ENCODE measurements at places on chromosomes 3 and 15. TPM values are rescaled to one million over a fixed set of nuclear protein-coding genes. Genes with fewer than 3 reads are reported as not detected.

- no peak for DNase-seq
Observed at GRCh38 chr15:94858449-94858848, 627.1 kb downstream of the MCTP2 start.

GRCh38 chr15:50318697-50319096 is 36.3 kb downstream of the GABPB1 start:
- no peak for DNase-seq

IL16 gene
- 69.3 TPM for total RNA-seq

SLC28A2 gene
- total RNA-seq: not detected

ADAMTS7 gene
- total RNA-seq: 19.3 TPM

- peak; percentile 15 for DNase-seq
Observed at GRCh38 chr15:95620934-95621579, 709.4 kb upstream of the NR2F2 start.

GRCh38 chr15:83549623-83550022 is 102.5 kb downstream of the SH3GL3 start:
- no peak for DNase-seq

DNA sequence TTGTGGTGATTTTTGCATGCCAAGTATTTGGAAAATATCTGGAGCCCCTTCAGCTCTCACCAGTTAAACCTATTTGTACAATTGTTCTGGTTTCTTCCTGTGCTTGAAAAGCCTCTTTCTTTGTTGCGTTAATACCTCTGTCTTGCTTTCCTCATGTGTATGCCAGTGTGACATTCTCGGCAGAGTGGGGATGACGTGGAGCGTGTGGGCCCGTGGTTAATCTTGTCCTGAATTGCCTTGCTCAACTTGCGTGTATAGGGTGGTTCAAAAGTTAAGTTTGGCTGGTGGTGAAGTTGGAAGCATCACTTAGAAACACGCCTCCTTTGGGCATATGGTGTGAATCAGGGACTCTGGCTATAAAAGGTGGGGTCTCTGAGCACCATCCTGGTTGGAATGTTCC is 67.1 kb downstream of the IGF1R start:
- DNase-seq: no peak

DNA sequence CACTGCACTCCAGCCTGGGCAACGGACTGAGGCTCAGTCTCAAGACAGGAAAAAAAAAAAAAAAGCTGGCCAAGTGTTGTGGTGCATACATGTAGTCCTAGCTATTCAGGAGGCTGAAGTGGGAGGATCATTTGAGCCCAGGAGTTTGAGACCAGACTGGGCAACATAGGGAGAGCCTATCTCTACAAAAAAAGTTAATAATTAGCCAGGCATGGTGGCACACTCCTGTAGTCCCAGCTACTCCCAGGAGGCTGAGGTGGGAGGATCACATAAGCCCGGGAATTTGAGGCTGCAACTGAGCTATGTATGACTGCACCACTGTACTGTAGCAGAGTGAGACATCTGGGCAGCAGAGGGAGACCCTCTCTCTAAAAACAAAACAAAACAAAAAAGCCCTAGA is 58.9 kb downstream of the RBPMS2 start:
- DNase-seq: no peak

CCR2 gene
- total RNA-seq: 4.8 TPM

GRCh38 chr15:81625896-81626295 is 251.9 kb upstream of the TMC3 start:
- no peak for DNase-seq

FANCD2OS gene
- total RNA-seq: not detected

GRCh38 chr15:33005582-33005981 is 188.9 kb downstream of the FMN1 start:
- no peak for DNase-seq

- DNase-seq: no peak
Observed at GRCh38 chr3:87997966-87998365, 60.8 kb downstream of the CGGBP1 start.

NANOGP8 gene
- total RNA-seq: 2.3 TPM

DNA sequence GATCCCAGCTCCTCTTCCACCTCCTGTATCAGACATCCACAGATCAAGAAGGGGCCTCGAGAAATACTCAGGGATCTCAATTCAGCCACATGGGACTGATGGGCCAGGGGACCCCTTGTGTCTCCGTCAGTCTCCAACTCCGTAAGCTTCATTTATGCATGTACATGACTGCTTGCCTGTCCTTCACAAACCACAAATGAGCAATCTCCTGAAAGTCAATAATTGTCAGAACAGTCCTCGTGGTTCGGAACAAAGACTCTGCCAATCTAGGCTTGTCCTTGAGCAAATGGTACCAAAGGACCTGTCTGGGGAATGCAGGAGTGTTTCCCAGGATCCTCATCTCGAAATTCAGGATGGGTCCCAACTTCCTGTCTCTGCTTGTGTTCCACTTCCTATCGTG is 20.8 kb downstream of the SLC12A8 start:
- no peak for DNase-seq

GRCh38 chr15:79028411-79028964 is 62.1 kb downstream of the RASGRF1 start:
- peak; percentile 70 for DNase-seq

TMEM207 gene
- total RNA-seq: not detected

- DNase-seq: no peak
Observed at GRCh38 chr3:10726787-10727186, 89.2 kb upstream of the SLC6A11 start.

DNA sequence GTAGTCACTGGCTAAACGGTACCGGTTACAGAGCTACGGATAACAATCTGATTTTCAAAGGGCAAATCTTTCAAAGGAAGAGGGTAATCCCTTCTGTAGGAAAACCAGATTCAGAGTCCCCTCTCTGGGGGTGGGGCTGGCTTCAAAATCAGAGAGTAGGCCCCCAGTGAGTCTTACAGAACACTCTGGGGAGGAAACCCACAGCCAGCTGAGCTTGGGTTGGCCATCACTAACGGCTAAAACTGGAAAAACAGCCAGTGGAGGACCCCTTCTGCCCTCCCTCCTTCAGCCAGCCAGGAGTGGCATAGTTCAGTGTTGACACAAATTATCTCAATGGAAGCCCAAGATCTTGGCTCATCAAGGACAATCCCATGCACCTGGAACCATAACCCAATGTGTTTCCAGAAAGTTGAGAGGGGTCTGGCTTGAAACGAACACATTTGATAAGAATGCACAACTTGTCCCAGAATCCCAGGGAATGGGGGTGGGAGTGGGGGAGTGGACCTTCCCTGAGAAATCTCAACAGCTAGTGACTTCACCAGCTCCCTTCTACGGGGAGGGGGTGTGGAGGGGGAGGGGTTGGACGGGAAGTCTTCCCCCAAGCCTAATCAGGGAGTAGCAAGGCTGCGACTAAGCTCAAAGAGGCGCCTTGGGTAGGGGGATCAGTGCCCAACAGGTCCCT is 1.0 kb downstream of the RASL12 start:
- no peak for DNase-seq

RAF1 gene
- total RNA-seq: 122 TPM

SLC12A1 gene
- total RNA-seq: not detected

GRCh38 chr15:101611580-101612299 is 40.4 kb downstream of the TM2D3 start:
- no peak for DNase-seq

DNA sequence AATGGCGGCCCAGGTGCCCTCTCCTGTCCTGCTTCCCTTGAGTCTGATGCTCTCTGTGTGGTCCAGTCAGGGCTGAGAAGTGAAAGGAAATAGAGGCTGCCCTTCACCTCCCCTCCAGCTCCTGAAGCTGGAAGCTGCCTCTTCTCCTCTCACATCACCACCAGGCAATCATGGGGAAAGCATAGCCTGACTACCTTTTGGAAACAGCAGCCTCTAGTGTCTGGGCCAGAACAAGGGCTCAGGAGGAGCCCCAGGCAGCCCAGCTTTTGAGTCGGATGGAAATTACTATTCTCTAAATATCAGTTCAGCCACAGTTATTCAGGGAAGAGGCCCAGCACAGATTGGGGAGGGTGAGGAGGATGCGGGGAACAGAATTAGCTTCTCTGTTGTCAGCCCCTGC is 43.3 kb upstream of the CCDC174 start:
- no peak for DNase-seq

GRCh38 chr3:44661189-44661588 is 12.7 kb downstream of the ZNF35 start:
- no peak for DNase-seq

DNA sequence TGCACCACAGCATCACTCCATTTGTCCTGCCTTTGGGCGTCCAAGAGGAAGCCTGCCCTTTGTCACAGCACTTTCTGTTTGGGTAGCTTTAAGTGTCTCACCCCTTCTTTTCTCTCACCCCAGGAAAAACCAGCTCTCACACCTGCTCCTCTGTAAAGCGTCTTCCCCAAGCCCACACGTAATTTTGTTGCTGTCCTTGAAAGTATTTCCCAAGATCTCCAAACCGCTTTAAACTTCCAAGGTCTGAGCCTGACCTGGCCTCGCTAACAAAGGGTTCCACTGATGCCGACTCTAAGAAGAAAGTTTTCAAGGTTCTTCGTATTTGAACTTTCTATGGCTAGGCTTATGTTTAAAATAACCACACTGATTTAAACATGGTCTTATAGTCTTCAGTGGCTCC is 5.3 kb downstream of the ABHD2 start:
- no peak for DNase-seq

ACTC1 gene
- total RNA-seq: not detected

- DNase-seq: no peak
Observed at GRCh38 chr3:157467200-157467599, 30.6 kb downstream of the PTX3 start.

CTXN2 gene
- not detected for total RNA-seq

CHRM5 gene
- total RNA-seq: 0.98 TPM

HIGD1A gene
- total RNA-seq: 172 TPM

IMP3 gene
- total RNA-seq: 163 TPM

- no peak for DNase-seq
Observed at GRCh38 chr3:102715030-102715697, 280.3 kb downstream of the ZPLD1 start.

DNA sequence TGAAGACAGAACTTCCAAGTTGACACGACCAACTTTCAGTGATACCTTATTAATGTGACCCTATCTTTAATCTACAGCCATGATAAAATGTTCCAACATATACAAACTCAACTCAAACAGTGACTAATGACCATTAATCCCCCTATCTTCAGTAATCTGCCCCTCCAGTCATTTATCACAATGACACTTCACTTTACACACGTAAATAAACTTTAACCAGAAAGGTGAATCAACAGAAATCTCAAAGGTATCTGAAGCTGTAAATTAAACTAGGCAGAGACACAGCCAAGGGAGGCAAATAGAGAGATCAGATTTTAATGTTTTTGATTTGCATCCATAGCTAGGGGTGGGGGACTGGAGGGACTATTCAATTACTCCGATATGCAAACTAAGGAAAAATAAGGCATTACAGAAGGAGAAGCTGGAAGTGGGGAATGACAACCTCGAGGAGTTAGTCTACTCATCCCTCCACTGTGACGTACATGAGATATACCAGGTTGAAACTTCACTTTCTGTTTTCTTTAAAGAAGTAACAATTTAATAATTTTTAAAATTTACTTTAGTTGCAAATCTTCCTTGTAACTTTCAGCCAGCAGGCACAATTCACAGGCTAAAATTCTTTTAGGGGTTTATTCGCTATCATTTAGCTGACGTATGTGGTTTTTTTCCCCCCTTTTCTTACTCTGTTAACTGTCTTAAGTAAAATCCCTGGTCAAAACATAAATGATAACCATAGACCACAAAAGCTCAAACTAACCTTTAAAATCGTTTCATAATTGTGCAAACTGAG is 751.0 kb downstream of the ROBO1 start:
- no peak for DNase-seq

GRCh38 chr3:54841471-54841870 is 86.4 kb downstream of the LRTM1 start:
- DNase-seq: no peak

DNA sequence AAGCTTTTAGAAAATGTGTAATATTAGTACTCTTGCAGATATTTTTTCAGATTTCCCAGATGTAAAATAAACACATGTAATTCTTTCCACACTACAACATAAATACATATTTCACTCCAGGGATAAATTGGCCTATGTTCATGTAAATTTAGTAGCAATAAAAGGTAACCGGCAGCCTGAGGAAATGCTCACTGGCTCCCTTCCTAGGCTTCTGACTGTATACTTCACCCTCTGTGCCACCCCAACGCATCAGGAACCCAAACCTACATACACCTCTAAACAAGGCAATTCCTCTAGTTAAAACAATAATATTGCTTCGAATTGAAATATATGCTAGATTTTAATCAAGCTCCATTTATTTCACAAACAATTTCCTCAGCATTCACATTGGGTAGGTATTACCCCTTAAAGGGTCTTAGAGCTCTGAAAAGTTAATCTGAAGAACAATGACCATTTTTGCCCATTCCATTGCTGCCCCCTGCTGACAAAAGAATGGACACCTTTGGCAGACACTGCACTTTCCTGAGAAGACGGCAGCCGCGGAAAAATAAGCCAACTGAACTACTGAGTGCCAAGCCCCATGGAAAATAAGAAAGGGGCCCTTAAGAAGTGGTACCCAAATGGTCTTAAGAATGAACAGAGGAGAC is 212.5 kb downstream of the OSBPL10 start:
- peak; percentile 81 for DNase-seq

DNA sequence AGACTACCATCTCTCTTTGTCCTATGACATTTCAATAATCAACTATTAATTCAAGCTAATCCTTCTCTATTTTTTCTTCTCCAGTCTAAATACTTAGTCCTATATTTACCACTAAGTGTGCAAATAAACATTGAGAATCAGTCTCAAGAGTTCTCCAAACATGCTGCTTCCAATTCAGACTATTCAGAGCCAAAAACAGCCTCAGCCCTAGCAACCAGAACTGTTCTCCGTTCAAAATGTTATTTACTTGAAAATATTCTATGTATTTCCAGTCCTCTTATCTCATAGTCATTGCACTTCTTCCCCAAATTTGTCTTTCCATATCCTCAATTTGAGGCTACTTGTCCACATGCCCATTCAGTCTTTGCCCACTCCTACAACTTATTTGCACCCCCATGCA is 805.5 kb downstream of the IGSF11 start:
- no peak for DNase-seq

LRRN1 gene
- total RNA-seq: 7.8 TPM

DNA sequence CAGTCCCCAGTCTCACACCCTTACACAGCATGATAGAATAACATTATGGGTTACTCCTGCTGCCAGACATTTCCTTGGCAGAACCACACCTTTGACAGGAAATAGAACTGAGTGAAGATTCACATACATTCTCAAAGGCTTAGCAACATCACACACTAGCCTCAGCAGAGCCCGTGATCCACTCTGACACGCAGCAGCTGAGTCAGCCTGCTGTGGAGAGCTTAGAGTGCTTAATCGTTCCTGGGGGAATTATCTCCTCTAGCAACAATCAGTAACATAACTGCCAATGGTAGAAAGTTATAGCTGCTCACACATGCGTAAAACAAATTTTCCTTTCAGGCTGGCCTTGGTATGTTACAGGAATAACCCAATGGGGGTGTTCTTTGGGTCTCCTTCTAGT is 382.1 kb downstream of the GAP43 start:
- DNase-seq: no peak

- DNase-seq: no peak
Observed at GRCh38 chr15:34818526-34818925, 23.2 kb upstream of the ACTC1 start.

DNA sequence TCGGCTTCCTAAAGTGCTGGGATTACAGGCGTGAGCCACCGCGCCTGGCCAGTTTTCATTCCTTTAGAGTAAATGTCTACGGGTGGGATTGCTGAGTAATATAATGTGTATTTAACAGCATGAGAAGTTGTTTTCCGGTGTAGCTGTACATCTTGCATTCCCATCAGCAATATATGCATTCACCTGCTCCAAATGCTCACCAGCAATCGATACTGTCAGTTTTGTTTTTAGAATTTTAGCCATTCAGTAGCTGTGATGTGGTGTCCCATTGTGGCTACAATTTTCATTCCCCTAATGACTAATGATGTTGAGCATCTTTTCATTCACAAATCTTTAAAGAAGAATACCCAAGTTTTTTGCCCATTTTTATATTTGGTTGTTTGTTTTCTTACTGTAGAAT is 134.8 kb upstream of the RGMA start:
- DNase-seq: no peak

B3GALNT1 gene
- 5.7 TPM for total RNA-seq
